ENCODE measurements at places on chromosomes 12 and 14.

DNA sequence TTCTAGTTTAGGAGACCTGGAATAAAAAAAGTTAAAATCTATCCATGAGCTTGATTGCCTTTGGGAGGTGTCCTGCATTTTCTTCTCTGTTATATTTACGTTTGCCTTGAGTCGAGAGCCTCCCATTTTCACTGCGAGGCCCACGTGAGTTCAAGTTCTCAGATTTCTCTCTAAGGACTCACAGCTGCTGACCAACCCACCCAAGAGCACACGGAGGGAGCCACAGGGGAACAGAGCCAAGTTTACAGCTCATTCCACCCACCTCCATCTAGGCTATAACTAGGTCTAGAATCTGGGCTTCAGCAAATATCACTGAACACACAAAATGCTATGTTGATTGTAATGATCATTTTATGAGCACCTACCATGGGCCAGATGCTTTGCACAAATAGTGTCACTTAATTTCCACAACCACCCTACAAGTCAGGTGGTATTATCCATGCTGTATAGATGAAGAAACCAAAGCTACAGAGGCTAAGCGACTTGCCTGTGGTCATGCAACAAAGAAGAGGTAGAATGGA, 16.7 kb downstream of the ALDH1L2 start:
- no peak for DNase-seq

GRCh38 chr14:81001447-81001846, 46.0 kb downstream of the TSHR start:
- DNase-seq, result no peak

- DNase-seq, result no peak
Measured at GRCh38 chr12:109892748-109893147, 7.3 kb upstream of the TCHP start.

DNA sequence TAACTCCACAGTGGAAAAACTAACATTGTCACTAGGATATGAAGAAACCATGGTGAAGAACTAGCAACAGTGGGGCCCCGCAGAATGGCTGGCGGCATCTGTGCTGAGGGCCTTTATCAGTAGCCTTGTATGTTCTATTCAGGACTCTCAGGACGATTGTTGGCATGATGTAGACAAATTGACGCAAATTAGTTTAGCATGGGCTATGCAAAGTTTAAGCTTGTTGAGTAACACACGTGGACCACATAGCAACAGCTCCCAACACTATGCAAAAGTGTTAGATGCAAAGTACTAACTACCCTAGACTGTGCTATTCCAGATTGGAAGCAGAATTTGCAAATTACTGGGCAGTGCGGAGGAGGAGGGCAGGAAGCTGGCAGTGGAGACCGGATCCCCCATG, 38.2 kb upstream of the TMEM263 start:
- no peak for DNase-seq

Data from stimulated activated CD8-positive, alpha-beta memory T cell treated with anti-CD3 and anti-CD28 coated beads, Interleukin-4, amount 100 ng/mL, for 1 hour (primary cell).